ENCODE measurements at places on chromosomes 3 and 15.

DNA sequence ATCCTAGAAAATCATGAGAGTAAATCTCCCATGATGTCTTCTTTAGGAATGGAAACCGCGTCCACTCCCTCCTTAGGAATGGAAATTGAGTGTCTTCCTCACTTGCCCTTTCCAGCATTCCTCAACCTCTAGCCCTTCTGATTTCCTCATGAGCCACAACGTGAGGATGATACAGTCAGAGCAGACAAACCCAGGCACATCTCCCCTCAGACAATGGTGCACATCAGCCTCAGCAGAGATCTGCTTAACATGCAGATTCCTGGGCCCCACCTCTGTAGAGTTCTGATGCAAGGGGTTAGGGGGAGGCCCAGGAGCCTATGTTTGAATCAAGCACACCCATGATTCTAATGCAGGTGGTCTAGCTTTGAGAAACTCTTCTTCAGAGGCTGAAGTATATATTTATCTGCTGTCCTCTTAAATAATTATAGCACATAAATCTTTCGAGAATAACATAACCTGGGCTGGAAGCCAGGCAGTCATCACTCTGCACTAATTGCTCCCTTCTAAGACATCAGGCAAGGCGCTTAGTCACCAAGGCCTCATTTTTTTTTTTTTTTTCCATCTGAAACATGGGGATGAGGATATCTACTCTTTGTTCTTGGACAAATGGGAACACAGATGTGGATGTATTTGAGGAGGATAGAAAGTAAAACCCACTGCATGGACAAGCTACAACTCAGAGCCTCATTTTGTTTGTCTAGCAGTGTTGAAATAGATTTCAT, 81.7 kb downstream of the PRICKLE2 start:
- DNase-seq, result no peak

- peak; percentile 10 for DNase-seq
Measured at GRCh38 chr3:33385423-33385822, 54.8 kb downstream of the UBP1 start.

- no peak for DNase-seq
Measured at GRCh38 chr3:20074226-20075063, 34.2 kb downstream of the KAT2B start.

DNA sequence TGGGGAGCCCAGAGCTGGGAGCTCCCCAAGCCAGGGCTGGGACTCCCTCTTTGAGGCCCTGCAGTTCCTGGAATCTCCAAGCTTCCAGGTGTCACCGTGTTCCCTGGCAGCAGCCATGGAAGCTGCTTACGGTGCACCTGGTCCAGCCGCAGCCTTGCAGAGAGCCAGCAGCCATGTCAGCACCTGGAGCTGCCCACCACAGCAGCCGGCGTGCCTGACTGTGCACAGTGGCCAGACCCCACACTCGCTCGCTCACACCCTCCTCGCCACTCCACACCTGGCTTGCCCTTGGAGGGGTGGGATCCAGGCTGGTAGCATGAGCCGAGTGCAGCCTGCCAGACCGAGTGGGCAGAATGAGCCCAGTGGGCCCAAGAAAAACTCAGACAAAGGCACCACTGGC, 14.8 kb upstream of the HTR3E start:
- DNase-seq, result no peak

GRCh38 chr3:86990734-86991481, at the start of gene VGLL3:
Gene VGLL3, minus strand, starts transcription at chr3:86991149. Its CDS starts 406 bp downstream, at chr3:86990743.
- no peak for DNase-seq

- no peak for DNase-seq
Measured at GRCh38 chr3:196650740-196651311, 11.3 kb downstream of the NRROS start.

Measured in activated gamma-delta T cell treated with Interleukin-2 at 50 U/mL for 16 hours (primary cell).